ENCODE measurements at places on chromosomes 2 and 18. TPM values are rescaled to one million over a fixed set of nuclear protein-coding genes. Genes with fewer than 3 reads are reported as not detected.

The CDCA7 gene
- 29.3 TPM for total RNA-seq

The REG1B gene
- total RNA-seq = not detected

The EHD3 gene
- 22.7 TPM for total RNA-seq

The WDCP gene
- 8.2 TPM for total RNA-seq

The WNT6 gene
- total RNA-seq = not detected

The ASXL3 gene
- 0.45 TPM for total RNA-seq

The SRD5A2 gene
- total RNA-seq = not detected

The COLEC12 gene
- total RNA-seq = 14.8 TPM

The ANKRD62 gene
- not detected for total RNA-seq

The FN1 gene
- 4,893 TPM for total RNA-seq
